ENCODE measurements at places on chromosomes 7 and 10.
A peak's percentile ranks its signal among the peaks of the same experiment; 100 is the strongest.

- no peak for DNase-seq
Measured at GRCh38 chr10:38016354-38016753, 5.9 kb downstream of the ZNF33A start.

- DNase-seq: peak; percentile 55
Measured at GRCh38 chr10:107653832-107654287, 489.4 kb upstream of the SORCS1 start.

GRCh38 chr7:70704831-70705346, 427.1 kb upstream of the GALNT17 start:
- DNase-seq: no peak

DNA sequence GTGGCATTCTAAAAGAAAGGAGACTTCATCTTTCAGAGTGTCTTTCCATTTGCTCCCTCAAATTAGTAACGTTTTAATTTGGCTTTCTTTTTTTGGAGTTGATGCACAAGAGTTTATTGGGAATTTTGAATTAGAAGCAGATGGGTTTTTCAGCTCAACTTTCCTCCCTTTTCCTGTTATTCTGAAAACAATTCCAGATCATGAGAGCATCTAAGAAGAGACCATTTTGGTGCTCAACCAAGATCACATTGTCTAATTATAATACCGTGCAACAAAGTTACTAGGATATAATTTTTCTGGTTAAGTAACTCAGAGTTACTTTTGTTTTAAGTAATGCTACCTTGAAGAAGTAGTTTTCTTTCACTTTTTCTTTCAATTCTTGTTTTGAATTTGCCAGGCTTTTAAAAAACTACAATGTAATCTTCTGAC, 396.6 kb upstream of the KLF6 start:
- peak; percentile 49 for DNase-seq

DNA sequence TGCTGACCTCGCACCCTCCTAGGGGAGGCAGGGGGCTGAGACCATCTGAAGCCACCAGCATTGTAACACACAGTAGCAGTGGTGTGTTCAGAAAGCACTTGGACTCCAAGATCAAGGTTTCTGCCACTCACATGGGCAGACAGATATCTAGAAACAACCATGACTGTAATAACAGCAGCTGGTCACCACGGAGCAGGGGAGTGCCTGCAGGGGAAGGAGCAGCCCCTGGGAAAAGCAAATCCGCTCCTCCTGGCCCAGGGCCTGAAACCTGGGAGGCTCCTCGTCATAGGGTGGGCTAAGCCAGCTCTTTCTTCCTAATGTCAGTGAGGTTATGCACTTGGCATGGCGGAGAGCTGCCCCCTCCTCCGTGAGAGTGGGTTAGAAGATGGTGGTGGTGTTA, 118.4 kb upstream of the INSYN2A start:
- DNase-seq: no peak

DNA sequence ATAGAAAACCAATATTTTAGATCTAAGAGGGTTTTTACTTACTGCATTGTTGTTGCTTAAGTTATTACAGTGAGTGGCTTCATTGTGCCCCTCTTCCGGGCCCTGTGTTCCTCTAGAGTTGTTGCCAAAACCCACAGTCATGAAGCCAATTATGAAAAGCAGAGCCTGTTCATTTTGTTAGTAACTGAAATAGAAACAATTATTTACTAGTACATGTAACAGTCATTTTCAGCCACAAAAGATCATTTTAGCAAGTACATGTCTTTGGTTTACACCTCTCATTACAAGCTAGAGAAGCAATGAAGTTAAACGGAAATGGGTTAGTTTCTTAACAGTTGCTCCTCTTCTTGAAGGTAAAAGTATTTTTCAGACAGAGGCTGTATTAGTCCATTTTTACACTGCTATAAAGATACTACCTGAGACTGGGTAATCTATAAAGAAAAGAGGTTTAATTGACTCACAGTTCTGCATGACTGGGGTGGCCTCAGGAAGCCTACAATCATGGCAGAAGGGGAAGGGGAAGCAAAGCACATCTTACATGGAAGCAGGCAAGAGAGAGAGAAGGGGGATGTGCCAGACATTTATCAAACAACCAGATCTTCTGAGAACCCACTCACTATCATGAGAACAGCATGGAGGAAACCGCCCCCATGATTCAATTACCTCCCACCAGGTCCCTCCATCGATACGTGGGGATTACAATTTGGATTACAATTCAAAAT, 380.5 kb downstream of the SFMBT2 start:
- no peak for DNase-seq

GRCh38 chr7:92246360-92247101, 757 bp downstream of the ANKIB1 start:
- peak; percentile 47 for DNase-seq

DNA sequence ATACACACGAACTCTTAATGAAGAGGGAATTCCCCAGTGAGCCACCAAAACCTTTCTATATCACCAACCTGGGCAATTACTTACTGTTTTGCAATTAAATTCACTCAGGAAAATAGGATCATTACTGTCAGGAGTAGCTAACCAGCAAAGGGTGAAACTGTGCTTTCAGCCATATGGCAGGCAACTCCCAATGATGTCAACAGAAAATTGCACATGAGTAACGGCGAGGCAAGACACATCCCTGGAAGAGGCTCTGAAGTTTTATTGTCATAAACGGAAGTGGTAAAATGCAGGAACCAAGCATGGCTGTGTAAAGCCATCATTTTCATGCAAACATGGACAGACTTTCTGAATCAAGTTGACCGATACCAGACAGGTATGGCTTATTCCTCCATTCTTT, 548.9 kb upstream of the AUTS2 start:
- DNase-seq: no peak

- DNase-seq: no peak
Measured at GRCh38 chr10:44382131-44382858, 2.6 kb downstream of the CXCL12 start.

DNA sequence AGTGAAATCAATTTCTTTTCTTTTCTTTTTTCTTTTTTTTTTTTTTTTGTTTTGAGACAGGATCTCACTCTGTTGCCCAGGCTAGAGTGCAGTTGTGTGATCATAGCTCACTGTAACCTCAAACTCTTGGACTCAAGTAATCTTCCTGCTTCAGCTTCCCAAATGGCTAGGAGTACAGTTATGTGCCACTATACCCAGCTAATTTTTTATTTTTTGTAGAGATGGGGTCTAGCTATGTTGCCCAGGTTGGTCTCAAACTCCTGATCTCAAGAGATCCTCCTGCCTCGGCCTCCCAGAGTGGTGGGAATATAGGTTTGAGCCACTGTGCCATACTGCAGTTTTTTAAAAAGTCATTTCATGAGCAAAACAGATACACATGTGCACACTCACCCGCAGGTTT, 79.8 kb downstream of the ANK3 start:
- DNase-seq: no peak

DNA sequence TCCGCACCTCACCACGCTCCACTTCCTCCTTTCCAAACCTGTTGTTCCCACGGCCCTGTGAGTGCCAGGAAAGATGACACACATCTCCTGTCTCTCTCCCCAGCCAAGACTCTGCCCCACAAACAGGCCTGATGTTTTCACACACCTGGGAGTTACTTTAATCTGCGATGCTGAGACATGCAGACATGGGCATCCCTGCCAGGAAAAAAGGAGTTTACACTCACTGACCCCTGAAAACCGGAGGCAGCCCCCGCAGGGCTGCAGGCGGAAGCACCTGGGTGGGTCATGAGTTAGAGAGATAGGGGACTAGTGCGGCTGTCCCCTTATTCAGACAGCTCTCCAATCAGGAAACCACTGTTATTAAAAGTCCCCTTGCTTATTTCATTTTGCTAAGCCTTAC, 106.4 kb upstream of the CARD11 start:
- DNase-seq: no peak

GRCh38 chr10:84205853-84206525, 11.7 kb downstream of the CDHR1 start:
- DNase-seq: no peak

DNA sequence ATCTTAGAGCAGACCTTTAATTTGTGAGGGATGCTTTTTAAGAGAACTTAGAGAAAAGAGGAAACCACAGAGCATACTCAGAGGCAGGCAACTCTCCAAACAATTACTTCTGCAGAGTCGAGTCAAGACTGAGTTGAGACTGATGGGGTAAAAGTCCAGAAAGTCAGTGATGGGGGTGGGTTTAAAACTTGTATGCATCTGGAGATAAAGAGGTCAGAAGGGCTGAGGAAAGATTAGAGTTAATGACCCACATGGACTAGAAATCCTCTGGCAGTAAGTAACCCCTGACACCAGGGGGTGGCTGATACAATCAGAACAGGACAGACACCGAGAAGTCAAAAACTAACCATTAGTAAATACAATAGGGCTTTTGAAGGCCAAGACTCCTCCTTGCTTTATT, 42.4 kb upstream of the SEPTIN7 start:
- no peak for DNase-seq

GRCh38 chr7:101860316-101861217, 43.1 kb downstream of the CUX1 start:
- no peak for DNase-seq

- peak; percentile 88 for DNase-seq
Measured at GRCh38 chr7:39949971-39950472, at the start of gene CDK13. CDK13 (plus strand) TSS chr7:39950256; CDS start chr7:39950642, 386 bp downstream.

GRCh38 chr7:101151908-101152651, 2.2 kb upstream of the AP1S1 start:
- no peak for DNase-seq

DNA sequence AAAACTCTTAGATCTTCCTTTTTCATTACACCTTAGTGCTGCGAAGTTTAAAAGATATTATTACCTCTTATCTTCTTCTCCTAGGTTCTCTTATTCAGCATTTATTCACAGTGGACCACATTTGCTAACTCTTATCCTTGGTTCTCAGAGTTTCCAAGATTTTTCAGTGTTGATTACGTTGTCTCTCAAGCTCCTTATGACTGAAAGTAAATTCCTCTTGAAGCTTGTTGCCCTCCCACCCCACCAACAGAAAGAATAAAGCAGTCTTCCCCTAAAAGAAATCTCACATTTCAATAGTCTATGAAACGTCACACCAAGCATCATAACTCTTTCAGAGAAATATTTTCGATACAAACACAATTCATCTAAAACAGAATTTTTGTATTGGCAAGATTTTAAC, 362.5 kb downstream of the MAGI2 start:
- no peak for DNase-seq

Measured in foreskin fibroblast (primary cell).